ENCODE measurements at places on chromosomes 2 and 18. TPM values are rescaled to one million over a fixed set of nuclear protein-coding genes. Genes with fewer than 3 reads are reported as not detected.

The MC5R gene
- polyA plus RNA-seq, result not detected

The ANKRD62 gene
- not detected for polyA plus RNA-seq

The TPO gene
- polyA plus RNA-seq, result not detected

The ARHGAP28 gene
- 9.8 TPM for polyA plus RNA-seq

The CCDC142 gene
- 21.6 TPM for polyA plus RNA-seq

Measured in neural cell (in vitro differentiated cells).